ENCODE measurements at places on chromosomes 5 and 9.

- no peak for DNase-seq
These were observed 4.3 kb downstream of the CSNK1A1 start for GRCh38 chr5:149546974-149547373.

- DNase-seq: no peak
These were observed 23.6 kb downstream of the LHX2 start for GRCh38 chr9:124035001-124035650.

DNA sequence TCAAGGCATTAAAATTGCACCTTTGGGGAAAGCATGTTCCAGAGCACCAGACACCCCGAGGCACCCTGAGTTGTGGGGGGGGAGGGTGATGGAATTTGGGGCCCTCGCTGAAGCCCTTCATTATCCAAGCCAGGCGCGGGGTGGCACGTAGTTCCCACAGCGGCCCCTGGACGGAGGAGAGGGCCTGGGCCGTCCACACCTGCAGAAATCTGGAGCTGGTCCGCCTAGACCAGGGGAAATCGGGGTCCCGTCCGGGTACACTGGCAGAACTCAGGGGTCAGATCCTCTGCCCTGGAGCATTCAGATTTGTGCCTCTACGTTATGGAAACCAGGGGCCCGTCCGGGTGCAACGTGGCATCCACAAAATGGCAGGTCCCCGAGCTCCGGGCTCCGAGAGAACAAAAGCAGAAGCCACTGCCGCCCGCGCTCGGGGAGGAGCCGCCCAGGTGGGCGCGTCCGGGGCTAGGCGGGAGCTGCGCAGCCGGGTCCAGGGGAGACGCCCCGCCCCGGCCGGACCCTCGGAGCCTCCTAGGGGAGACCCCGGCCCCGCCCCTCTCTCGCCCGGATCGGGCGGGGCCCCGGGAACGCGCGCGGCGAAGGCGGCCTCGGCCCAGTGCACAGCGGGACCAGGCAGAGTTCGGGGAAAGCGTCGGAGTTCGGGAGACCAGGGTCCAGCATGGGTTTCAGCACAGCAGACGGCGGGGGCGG lies at the start of gene PLEKHG4B:
TSS of gene PLEKHG4B (plus strand) at position 613 of the 708 bp plus-strand sequence. CDS start at position 677, 64 bp downstream.
- DNase-seq: no peak

DNA sequence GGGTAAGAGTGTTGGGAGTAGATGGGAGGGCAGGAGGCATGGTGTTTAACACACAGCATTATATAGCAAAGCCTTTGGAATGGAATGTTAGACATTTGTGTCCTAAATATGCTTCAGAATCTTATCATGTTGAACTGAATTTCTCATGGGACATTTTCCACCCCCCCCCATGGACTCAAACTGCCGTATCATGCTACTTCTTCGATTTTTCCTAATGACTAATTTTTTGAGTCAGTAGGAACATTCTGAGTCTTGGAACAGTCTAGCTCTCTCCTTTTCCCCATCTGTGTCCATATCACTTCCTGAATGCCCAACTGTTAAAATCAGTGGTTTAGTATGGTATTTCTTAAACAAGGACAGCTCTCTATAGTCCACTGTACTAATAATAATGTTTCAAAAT lies 380.6 kb downstream of the TLE4 start:
- DNase-seq: no peak

DNA sequence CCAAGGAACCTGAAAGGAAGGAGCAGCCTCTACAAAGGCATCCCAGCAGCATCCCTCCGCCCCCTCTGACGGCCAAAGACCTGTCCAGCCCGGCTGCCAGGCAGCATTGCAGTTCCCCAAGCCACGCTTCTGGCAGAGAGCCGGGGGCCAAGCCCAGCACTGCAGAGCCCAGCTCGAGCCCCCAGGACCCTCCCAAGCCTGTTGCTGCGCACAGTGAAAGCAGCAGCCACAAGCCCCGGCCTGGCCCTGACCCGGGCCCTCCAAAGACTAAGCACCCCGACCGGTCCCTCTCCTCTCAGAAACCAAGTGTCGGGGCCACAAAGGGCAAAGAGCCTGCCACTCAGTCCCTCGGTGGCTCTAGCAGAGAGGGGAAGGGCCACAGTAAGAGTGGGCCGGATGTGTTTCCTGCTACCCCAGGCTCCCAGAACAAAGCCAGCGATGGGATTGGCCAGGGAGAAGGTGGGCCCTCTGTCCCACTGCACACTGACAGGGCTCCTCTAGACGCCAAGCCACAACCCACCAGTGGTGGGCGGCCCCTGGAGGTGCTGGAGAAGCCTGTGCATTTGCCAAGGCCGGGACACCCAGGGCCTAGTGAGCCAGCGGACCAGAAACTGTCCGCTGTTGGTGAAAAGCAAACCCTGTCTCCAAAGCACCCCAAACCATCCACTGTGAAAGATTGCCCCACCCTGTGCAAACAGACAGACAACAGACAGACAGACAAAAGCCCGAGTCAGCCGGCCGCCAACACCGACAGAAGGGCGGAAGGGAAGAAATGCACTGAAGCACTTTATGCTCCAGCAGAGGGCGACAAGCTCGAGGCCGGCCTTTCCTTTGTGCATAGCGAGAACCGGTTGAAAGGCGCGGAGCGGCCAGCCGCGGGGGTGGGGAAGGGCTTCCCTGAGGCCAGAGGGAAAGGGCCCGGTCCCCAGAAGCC lies 30.8 kb downstream of the CD180 start:
- peak; percentile 75 for DNase-seq

- no peak for DNase-seq
These were observed 42.6 kb downstream of the ANKRD55 start for GRCh38 chr5:56190497-56190896.

DNA sequence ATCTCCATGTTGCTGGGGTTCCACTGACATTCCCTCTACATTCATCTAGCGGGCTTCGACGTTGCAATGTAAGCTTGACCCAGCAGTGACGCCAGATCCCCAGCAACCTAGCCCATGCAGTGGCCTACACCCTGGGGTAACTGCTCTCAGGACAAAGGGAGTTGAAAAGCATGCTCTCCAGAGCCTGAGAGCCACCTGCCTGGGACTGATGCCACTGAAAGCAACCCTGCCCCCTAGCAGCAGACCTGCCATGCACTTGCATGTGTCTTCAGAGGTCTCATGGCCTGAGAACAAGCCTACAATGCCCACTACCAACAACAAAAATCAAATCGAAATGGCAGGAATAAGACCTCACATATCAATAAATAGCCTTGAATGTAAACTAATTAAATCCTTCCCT lies 330.3 kb downstream of the TRIM36 start:
- DNase-seq: no peak

- no peak for DNase-seq
These were observed 352.4 kb downstream of the CETN3 start for GRCh38 chr5:90056911-90057705.

DNA sequence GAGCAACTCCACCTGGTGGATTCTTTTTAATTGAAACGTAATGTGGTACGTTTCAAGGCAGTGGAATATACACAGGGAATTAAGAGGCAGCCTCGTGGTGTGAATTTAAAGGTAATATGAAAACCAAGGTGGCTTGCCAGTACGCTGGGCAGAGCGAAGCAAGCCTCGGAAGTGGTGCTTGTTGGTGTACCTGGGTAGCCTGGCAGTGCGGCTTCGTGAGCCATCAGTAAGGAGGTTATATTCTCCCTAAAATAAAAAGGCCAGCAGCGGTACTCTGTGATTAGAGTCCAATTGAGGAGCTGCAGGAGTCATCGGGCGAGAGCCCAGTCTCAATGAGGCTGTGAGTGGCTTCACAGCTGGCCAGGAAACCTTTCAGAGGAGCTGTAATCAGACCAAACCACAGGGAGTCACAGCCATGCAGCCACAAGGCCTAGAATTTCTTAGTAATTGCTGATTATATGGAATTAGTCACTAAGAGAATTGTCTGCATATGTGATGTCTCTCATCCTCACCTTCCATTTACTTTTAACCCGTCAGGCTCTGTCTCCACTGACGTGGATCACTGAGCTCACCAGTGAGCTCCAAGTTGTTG lies 57.7 kb downstream of the DCP2 start:
- DNase-seq: no peak

DNA sequence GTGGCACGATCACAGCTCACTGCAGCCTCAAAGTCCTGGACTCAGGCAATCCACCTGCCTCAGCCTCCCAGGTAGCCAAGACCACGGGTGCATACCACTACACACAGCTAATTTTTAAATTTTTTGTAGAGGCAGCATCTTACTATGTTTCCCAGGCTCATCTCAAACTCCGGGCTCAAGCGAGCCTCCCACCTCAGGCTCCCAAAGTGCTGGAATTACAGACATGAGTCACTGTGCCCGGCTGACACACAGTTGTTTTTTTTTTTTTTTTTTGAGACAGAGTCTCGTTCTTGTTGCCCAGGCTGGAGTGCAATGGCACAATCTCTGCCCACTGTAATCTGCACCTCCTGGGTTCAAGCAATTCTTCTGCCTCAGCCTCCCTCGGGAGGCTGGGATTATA lies 70.1 kb upstream of the CNOT6 start:
- no peak for DNase-seq

DNA sequence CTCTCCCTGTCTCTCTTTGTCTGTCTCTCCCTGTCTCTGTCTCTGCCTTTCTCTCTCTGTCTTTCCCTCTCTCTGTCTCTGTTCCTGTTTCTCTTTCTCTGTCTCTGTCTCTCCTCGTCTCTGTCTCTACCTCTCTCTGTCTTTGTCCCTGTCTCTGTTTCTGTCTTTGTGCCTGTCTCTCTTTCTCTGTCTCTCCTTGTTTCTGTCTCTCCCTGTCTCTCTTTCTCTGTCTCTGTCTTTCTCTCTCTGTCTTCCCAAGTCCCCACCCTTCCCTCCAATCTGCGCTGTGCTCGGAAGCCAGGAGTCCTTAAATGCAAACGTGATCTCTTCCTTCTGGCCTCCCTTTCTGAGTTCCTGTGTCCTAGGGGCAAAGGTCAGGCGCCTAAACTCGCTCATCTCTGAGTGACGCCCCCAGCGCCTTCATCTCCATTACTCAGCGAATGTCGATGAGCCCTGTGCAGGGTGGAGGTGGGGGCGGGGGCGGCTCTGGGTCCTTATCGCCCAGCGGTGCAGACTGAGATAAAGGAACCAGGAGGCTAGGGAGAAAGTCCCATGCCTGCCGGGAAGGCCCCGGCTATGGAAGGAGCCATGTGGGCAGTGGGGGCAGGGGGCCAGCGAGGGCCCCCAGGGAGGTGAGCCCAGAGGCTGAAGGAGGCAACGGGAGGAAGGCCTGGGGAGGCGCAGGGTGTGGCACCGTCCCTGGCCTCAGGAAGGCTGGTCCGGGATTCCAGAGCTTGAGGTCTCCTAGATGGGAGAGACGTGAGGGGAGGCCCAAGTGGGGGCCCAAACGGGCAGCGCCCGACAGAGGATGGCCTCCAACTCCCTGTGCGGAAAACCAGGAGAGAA lies 1.5 kb upstream of the SLC6A19 start:
- DNase-seq: no peak

- no peak for DNase-seq
These were observed 49.4 kb downstream of the TRPM6 start for GRCh38 chr9:74838351-74838750.

- no peak for DNase-seq
These were observed 116.0 kb downstream of the PSD2 start for GRCh38 chr5:139911425-139912120.

DNA sequence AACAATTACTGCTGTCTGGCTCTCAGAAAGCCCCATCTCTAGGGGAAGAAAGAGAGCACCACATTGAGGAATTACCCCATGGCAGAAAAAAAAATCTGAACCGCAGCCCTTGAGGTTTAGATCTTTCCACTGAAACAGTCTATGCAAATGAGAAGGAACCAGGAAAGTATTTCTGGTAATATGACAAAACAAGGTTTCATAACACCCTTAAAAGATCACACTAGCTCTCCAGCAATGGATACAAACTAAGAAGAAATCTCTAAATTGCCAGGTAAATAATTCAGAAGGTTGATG lies 427.1 kb downstream of the PRELID2 start:
- DNase-seq: no peak

- no peak for DNase-seq
These were observed 2.9 kb upstream of the DPM2 start for GRCh38 chr9:127940593-127940992.

GRCh38 chr9:86353655-86354010 lies 577 bp downstream of the TUT7 start:
- no peak for DNase-seq

DNA sequence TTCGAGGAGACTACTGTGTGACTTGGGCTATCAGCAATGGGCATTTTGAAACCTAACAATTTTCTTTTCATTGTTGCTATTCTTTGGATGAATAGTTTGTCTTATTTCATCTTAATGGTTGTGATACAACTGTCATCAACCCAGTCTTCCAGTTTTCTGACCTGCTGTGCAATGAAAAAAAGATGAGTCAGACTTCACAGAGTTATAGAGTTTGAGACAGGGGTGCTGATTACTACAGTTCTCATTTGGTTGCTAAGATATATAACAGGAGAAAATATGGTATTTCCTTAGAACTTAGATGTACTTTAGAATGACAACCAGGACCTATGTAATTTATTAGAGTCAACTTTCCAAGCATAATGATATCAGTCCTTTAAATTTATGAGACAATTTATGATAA lies 564.4 kb upstream of the NUDT12 start:
- DNase-seq: no peak

- no peak for DNase-seq
These were observed 522.6 kb upstream of the COX7C start for GRCh38 chr5:86095092-86095491.

- DNase-seq: no peak
These were observed 1.8 kb downstream of the PDLIM4 start for GRCh38 chr5:132259069-132259851.

DNA sequence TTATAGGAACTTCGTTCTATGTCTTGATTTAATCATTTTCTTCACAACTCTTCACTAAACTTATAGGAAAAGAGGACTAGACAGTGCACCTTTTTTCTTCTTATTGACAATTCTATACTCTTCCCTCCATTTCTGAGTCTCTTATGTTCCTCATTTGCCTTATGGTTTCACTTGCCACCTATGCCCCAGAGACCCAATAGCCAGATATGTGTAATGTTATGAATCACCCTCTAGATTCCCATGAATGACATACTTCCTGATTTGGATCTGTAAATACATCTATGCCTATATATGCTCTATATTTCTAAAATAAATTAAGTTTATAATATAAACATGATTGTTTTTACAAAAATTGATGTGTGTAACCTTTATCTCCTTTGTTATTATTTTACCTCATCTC lies 514.1 kb upstream of the MEF2C start:
- no peak for DNase-seq

DNA sequence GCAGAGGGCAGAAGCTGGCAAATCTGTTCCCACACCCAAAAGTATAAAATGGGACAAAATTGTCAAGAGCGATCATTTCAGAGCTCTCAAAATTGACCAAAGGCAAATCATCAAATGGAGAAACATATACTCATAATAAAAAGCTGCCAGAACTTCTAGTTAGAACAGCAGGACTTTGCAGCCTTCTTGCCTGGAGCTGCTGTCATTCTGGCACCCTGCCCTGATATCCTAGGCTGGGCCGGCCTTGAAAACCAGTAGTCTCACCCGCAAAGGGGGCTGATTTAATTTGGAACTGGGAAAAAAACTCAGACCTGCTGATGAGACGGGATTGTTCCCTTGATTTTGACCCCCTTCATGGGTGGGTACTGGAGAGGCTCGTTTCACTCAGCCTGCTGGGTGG lies 18.5 kb downstream of the OR2V1 start:
- no peak for DNase-seq

Data from stimulated activated CD4-positive, alpha-beta T cell treated with anti-CD3 and anti-CD28 coated beads, TNF-alpha, amount 100 ng/mL, for 24 hours (primary cell).